ENCODE measurements at places on chromosomes 2 and 18.

DNA sequence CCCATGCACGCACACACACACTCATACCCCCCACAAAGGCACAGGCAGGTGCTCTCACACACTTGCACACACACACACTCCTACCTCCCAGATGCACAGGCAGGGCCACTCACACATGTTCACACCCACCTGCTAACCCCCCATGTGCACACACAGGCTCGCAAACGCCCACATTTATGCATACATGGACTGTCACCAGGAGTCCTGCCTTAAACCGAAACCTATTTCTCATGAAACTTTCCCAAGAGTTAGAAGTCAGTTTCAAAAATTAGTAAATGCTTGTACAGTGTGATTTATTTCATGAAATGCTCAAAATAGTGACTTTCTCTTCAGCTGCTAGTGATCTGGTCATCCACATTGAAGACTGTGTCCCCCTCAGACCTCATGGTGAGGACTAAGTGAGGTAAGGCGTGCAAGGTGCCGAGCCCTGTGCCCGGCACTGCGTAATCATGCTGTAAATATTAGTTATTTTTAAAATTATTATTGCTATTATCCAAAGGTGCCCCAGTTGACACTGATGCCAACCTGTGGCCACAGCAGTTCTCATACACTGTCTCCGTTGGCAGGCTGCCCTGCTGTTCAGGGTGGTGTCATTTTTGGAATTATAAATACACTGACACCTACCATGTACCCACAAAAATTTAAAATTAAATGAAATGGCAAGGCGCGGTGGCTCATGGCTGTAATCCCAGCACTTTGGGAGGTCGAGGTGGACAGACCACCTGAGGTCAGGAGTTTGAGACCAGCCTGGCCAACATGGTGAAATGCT lies 12.4 kb downstream of the CNNM4 start:
- DNase-seq, result no peak
- H3K27me3 ChIP-seq, result no peaks in the 10 kb centered on the region
- H3K27ac ChIP-seq, result no peak overlapping the region
- H3K4me1 ChIP-seq, result no peaks in the 10 kb centered on the region
- no peak overlapping the region for H3K4me3 ChIP-seq
- no peaks in the 10 kb centered on the region for H3K36me3 ChIP-seq

DNA sequence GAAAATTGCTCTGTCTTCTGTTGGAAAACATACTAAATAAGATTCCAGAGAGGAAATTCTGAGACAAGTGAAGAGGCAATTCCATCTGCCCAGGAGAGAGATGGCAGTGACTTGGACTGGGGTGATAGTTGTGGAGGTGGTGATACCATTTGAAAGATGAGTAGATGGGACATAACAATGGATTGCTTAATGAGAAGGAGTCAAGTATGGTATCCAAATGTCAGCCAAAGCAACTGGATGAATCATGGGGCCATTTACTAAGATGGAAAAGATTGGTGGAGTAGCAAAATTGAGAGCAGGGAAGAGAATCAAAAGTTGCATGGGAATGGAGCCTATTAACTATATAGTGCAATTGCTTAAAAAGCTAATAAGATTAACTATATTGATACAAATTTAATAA lies 222.1 kb downstream of the ETAA1 start:
- H3K4me1 ChIP-seq, result no peaks in the 10 kb centered on the region
- no peak overlapping the region for H3K4me3 ChIP-seq
- peaks cover 1% of the 10 kb centered on the region for H3K36me3 ChIP-seq
- DNase-seq, result no peak
- no peak overlapping the region for H3K27ac ChIP-seq

DNA sequence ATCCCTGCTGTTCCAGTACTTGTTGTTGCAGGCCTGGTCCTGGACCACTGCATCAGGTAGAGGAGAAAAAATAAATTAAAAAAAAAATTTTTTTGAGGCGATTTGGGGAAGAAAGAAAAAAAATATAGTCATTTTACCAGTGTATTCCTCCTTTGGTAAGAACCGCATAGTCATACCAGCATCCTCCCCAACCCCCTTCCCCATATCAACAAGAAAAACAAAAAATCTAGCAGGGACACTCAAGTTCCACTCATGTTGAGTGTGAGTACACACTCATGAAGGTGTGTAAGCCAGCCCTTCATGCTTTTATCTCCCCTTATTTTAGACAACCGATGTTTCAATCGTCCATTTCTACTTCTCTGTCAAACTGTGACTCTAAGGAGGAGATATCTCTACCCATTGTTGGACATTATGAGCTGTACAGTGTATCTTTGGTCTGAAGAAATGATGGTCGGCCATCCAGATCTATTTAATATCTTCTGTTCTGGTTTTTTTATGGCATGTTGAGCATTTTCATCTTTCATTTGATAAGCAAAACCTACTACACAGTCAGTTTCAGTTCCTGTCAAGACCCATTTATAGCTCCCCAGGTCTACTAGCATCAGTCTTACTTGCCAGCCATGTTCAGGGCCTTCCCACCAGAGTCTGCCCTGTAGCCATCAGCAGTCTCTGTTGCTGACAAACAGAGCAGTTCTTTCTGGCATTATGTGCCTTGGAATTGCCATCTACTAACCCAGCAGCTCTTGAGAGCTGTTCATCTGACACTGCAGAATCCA lies 20.0 kb downstream of the ELP2 start:
- H3K36me3 ChIP-seq, result peaks cover 96% of the 10 kb centered on the region
- no peaks in the 10 kb centered on the region for H3K4me1 ChIP-seq
- no peak overlapping the region for H3K4me3 ChIP-seq
- no peaks in the 10 kb centered on the region for H3K27me3 ChIP-seq
- DNase-seq, result no peak

GRCh38 chr2:43169099-43169945 lies 57.1 kb downstream of the ZFP36L2 start:
- no peak overlapping the region for H3K27ac ChIP-seq
- DNase-seq, result no peak
- H3K4me1 ChIP-seq, result peaks cover 15% of the 10 kb centered on the region
- H3K36me3 ChIP-seq, result no peaks in the 10 kb centered on the region
- H3K4me3 ChIP-seq, result peak overlapping the region; percentile 41

- no peak overlapping the region for H3K4me3 ChIP-seq
- H3K27me3 ChIP-seq, result no peaks in the 10 kb centered on the region
Measured at GRCh38 chr2:19971691-19972090, 18.2 kb downstream of the WDR35 start.

GRCh38 chr2:98123286-98123685 lies 36.3 kb downstream of the VWA3B start:
- no peak for DNase-seq
- H3K27me3 ChIP-seq, result no peaks in the 10 kb centered on the region
- peaks cover 16% of the 10 kb centered on the region for H3K4me1 ChIP-seq

GRCh38 chr2:13240789-13241487 lies 524.2 kb downstream of the TRIB2 start:
- no peak overlapping the region for H3K4me3 ChIP-seq
- H3K36me3 ChIP-seq, result no peaks in the 10 kb centered on the region
- DNase-seq, result no peak
- H3K4me1 ChIP-seq, result no peaks in the 10 kb centered on the region

DNA sequence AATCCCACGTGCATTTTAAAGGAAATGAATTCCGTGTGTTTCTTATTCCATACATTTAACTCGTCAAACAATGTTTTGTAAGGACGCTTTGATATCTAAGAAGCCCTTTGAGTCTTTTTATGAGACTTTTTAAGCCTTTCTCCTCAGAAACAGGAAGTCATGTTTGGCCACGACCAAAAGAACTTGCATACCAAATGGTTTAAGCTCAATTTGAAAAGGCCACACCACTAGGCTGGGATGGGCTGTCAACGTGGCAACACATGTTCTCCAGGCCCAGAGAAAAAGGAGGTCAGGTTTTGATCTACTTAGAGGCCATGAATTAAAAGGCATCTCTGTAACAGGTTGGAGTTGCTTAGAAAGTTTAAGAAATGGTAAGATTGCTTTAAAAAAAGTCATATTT lies 441.8 kb downstream of the CMPK2 start:
- H3K4me3 ChIP-seq, result no peak overlapping the region
- no peaks in the 10 kb centered on the region for H3K27me3 ChIP-seq
- no peak for DNase-seq
- H3K4me1 ChIP-seq, result peaks cover 13% of the 10 kb centered on the region

DNA sequence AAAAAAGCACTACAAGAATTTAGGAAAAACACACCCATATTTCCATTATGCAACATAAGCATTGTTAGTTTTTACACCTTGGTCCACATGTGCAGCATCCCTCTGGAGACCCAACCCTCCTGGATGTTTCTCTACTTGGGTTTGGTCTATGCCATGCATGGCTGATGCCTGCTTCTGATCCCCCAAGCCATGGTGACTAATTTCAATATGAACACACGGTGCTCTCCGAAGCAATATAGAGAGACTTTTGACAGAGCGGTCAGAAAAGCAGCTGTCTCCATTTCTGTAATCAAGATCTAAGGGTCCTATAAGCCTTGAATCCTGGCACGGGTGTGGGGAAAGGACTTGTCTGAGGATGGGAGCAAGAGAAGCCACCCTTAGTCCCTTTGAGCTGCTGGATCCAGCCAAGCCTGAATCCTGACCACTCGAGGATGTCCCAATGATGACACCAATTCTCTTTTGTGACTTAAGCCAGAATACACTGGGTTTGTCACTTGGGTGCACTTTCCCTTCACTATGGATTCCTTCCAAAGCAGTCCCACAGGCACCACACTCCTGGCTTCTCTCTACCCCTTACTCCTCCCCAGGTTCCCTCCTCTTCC lies 91.5 kb downstream of the ACTR2 start:
- DNase-seq, result no peak
- no peaks in the 10 kb centered on the region for H3K27me3 ChIP-seq
- H3K4me3 ChIP-seq, result no peak overlapping the region
- no peak overlapping the region for H3K27ac ChIP-seq

- H3K4me3 ChIP-seq, result no peak overlapping the region
- DNase-seq, result no peak
- no peaks in the 10 kb centered on the region for H3K36me3 ChIP-seq
Measured at GRCh38 chr2:59702026-59702425, 851.4 kb downstream of the BCL11A start.

DNA sequence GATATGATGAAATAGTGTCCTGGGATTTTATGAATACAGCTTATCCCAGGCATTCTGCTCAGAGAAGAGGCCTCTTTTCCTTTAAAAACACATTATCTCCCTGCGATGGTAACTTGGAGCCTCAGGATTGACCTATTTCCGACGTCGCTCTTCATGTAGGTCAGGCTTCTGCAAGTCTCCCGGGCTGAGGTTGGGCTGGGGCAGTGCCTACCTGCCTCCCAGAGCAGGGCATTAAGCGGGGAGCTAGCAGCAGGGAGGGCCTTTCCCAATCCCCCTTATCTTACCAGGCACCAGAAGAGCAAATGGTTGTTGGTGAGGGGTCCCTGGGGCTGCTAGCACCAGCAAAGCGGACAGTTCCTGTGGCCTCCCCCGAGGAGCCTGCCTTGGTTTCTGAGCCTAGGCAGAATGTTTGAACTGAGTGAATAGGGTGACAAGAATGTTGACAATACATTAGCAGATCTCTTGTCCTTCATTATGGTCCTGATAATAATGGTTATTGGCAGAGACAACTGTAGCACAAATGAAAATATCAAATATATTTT lies 60.2 kb downstream of the TRPM8 start:
- H3K4me3 ChIP-seq, result no peak overlapping the region
- H3K27me3 ChIP-seq, result no peaks in the 10 kb centered on the region
- peaks cover 3% of the 10 kb centered on the region for H3K4me1 ChIP-seq

DNA sequence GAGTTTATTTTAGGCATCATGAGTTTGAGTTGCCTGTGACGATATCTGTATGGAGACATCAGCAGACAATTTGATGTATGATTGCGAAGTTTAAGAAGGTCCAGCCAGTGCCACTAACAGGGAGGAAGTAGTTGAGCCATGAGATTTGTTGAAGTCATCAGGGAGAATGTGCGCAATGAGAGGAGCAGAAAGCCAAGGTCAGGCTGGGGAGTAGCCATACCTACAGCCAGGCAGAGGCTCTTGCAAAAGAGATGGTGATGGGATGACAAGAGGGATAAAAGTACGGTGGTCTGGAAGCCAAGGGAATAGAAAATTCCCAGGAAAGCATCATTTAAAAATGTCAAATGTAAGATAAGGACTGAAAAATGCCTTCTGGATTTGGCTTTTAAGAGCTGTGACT lies 51.2 kb downstream of the LIMS1 start:
- H3K36me3 ChIP-seq, result no peaks in the 10 kb centered on the region
- H3K4me1 ChIP-seq, result peaks cover 6% of the 10 kb centered on the region
- no peak overlapping the region for H3K4me3 ChIP-seq

- H3K27ac ChIP-seq, result no peak overlapping the region
- no peaks in the 10 kb centered on the region for H3K4me1 ChIP-seq
- no peaks in the 10 kb centered on the region for H3K36me3 ChIP-seq
- no peaks in the 10 kb centered on the region for H3K27me3 ChIP-seq
- no peak for DNase-seq
- no peak overlapping the region for H3K4me3 ChIP-seq
Measured at GRCh38 chr2:142724713-142725349, 152.6 kb upstream of the KYNU start.

DNA sequence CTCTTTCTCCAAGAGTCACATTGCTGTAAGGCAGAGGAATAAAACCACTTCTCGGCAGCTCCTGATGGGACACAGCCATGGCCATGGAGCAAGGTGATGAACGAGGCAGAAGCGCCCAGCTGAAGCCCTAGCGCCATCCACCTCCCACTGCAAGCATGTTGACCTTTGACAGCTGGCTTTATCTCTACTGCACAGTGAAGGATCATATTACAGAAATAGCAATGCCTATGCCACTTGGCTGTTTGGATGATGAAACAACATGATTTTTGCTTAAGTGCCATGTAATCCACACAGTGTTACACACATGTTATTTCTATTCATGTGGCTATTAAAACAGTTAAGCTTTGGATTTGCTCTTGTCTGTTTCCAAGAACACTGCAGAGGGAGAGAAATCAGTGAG lies 167.7 kb downstream of the VAPA start:
- H3K36me3 ChIP-seq, result no peaks in the 10 kb centered on the region
- H3K27me3 ChIP-seq, result no peaks in the 10 kb centered on the region
- H3K27ac ChIP-seq, result no peak overlapping the region
- no peak overlapping the region for H3K4me3 ChIP-seq
- H3K4me1 ChIP-seq, result peaks cover 4% of the 10 kb centered on the region
- no peak for DNase-seq

- no peaks in the 10 kb centered on the region for H3K27me3 ChIP-seq
Measured at GRCh38 chr2:206163251-206163880, 3.7 kb downstream of the EEF1B2 start.

GRCh38 chr2:20242727-20243377 lies 17.9 kb upstream of the SDC1 start:
- H3K36me3 ChIP-seq, result no peaks in the 10 kb centered on the region
- H3K27me3 ChIP-seq, result no peaks in the 10 kb centered on the region
- no peak for DNase-seq
- H3K4me1 ChIP-seq, result no peaks in the 10 kb centered on the region
- no peak overlapping the region for H3K4me3 ChIP-seq

- no peak overlapping the region for H3K27ac ChIP-seq
- no peak for DNase-seq
- H3K27me3 ChIP-seq, result no peaks in the 10 kb centered on the region
- peaks cover 6% of the 10 kb centered on the region for H3K4me1 ChIP-seq
- peaks cover 8% of the 10 kb centered on the region for H3K36me3 ChIP-seq
Measured at GRCh38 chr18:79381811-79382311, 13.9 kb upstream of the NFATC1 start.
